ENCODE measurements at places on chromosomes 3 and 15.

- no peak for DNase-seq
Observed at GRCh38 chr15:90101130-90101968, 919 bp downstream of the IDH2 start.

DNA sequence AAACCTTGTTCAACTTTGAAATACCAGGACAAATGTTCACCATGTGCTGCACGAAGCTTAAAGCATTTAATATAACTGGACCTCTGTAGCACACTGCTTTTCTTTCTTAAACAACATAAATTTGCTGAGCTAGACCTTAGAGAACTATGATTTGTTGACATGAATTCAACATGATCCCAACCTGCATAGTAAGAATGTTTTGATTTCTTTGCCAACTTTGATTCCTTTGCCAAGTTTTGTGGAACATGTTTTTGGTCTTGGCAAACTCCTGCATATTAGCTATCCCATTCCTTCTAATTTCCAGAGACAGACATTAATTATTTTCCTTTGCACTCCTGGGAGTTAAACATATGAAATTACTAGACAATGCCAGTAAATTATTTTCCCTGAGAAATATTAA lies 197.2 kb upstream of the RBMS3 start:
- no peak for DNase-seq

- no peak for DNase-seq
Observed at GRCh38 chr3:162721736-162722135, 1225.1 kb downstream of the OTOL1 start.

- DNase-seq, result no peak
Observed at GRCh38 chr3:153379516-153379915, 217.5 kb downstream of the RAP2B start.

DNA sequence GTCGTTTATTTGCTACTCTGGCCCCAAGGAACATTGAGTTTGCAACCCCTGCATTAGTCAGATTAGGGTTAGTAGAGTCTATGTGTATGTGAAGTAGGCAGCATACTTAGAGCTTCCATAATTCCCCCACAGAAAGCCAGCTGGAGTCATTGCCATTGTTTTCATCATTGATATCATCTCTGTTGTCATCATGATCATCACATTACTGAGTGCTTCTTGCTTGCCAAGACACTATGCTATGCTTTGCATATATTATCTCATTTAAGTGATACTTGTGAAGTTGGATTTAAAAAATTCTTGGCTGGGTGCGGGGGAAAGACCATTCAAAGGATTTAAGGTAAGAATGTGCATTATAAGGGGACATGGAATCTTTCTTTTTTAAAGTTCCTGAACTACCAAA lies 209.0 kb downstream of the CACNA2D3 start:
- DNase-seq, result no peak

- no peak for DNase-seq
Observed at GRCh38 chr3:99620976-99621375, 17.4 kb upstream of the COL8A1 start.

DNA sequence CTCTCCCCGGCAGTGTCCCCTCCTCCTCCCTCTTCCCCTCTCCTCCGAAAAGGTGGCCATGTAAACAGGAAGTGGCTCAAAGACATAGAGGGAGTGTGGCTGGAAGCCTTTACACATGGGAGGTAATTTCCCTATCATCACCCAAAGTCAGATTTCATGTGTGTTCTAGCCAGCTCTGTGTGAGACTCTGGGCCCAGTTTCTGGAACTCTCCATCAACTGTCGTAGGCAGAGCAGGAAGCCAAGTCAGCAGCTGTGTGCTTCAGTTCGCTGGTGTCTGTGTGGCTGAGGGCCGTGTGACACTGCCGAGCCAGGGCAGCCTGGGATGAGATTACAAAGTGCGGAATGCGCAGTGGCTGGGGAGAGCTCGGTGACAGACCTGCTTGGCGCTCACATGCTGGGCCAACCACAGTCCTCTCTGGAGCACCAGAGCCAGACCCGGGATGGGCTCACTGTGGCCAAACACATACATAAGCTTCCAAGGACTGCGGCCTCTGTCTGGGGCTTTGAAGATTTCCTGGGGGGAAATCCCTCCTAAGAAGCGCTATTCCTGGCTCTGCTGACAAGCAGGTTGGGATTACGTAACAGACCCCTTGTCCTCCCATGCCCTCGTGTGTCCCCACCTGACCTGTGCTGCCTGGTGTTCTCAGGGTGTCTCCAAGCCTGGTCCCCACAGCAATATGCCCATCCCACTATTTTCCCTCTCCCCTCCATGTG lies 50.7 kb downstream of the UMPS start:
- no peak for DNase-seq

GRCh38 chr3:119428538-119428937 lies 34.9 kb downstream of the TMEM39A start:
- DNase-seq, result no peak

DNA sequence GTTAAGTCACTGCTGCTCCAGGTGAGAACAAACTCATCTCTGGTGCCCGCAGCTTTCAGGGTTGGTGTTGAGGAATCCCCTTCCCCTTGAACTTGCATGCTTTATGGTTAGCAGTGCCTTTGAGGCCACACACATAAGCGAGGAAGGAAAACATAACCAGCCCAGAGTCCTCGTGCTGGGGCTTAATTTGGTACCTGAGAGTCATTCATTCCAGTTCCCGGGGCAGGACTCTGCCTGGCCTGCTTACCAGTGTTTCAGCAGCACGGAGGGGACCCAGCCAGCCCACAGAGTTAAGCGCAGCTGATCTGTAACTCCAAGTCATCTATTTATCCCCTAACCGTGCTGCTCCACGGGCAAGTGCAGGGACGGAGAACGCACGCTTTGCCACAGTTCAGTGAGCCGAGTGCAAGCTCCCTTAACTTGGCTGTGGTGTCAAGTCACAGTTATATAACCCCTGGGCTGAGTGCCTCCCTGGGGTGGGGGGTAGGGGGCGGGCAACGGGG lies 302.3 kb upstream of the ICE2 start:
- DNase-seq, result no peak

DNA sequence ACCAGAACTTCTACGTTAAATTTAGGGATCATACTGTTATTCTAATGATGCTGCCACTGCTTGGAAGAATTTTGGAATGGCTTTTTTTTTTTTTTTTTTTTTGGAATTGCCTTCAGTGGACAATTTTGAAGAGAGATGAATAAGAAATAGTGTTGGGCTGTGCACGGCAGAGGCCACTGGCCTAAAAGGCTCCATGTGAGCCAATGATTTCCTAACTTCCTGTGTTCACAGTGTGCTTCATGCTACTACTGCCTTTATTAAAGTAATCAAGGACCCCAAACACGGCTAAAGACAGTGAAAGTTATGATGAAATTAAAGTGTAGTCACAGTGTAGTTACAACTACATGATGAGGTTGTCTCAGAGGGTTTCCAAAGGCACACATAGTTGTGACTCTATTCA lies 100.8 kb upstream of the TNFAIP8L3 start:
- no peak for DNase-seq

DNA sequence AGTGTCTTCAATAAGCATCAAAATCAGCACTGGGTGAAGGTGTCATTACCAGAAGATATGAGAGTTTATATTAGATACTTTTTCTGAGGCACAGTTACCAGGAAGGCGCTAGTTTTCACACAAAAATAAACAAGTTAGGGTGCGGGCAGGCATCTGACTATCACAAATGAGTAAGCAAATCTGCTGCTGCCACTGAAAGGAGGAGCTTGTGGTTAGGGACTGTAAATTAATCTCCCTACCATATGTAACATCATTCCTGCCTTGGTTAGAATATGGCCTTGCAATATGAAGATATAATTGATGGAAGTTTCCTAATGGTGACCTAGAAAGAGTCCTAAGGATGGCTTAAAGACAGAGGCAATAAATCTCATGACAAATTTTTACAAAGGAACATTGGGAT lies 19.5 kb upstream of the EID1 start:
- no peak for DNase-seq

DNA sequence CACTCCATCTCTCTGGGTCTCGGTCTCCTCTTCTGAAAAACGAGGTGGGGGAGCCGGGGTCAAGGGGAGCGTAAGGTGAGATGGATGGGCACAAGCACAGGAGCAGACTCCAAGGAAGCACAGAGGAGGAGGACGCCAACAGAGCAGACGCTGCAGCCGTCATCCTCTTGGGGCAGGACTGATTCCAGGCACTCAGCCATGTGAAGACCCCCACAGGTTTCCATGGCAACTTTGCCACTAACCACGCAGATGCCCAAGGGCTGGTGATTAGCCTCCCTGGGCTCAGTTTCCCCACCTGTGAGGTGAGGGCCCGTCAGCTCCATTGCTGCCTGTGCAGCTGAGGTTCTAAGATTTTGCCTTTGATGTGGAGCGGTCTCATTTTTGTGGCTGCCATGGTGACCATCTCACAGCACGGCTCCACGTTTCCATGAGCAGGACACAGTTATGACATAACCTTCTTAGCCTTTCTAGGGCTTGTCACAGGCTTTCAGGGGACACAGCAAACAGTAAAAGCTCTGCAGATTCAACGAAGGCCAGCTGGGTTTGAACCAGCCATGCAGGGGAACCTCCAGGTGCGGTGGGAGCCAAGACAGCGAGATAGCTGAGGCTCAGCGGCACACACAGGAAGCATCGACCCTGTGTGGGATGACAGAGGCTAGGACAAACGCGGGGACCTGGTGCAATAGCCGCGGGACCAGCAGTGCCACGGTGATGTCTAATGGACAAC lies 170.3 kb downstream of the NUP210 start:
- DNase-seq, result no peak

DNA sequence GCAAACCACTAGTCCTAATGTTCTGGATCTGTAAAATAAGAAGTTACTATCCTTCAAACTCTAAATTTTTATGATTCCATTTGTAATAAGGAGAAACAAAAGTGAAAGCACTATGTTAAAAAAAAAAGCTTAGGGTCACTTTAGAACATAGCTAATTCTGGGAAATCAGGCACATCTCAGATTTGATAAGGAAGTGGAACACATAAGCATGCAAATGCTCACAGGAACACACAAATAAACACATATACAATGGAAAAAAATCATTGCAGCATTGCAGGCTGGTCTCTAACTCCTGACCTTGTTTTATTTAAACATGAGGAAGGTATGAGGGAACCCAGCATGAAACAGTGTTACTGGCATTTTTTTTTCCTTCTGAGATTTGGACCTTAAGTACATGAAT lies 63.2 kb upstream of the TNFSF10 start:
- no peak for DNase-seq
